Activated CD4-positive, alpha-beta T cell treated with anti-CD3 and anti-CD28 coated beads, Interleukin-2, amount 50 U/mL, for 16 hours (primary cell): ENCODE measurements at places on chromosomes 2 and 18.
A peak's percentile ranks its signal among the peaks of the same experiment; 100 is the strongest.

DNA sequence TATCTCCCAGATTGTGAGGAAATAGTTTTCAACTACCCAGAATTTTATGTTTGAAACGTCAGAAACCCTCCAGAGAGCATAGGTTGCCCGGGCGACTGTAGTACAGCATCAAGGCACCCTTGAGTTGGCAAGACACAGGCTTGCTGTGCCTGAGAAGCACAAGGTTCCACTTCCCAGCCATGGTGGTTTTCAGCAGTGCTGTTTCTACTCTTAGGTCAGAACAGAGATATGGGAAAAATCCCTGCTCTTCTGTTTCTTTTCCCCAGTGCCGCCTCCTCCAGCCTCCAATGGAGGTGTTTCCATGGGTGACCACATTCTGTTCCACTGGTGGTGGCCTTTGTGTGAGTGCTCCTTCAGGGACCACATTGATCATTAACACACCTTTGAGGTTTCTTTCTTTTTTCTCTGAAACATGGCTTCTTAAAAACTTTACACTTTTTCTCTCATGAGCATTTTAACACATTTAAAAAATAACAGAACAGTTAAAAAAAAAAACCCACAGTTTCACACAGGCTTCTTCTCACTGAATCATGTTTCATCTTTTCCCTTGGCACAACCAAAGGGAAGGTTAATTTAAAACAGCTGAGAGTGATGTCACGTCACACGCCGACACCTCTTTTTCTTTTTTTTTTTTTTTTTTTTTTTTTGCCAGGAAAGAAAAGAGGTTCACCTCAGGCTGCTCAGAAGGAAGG lies 229.3 kb upstream of the HDAC4 start:
- DNase-seq: no peak

DNA sequence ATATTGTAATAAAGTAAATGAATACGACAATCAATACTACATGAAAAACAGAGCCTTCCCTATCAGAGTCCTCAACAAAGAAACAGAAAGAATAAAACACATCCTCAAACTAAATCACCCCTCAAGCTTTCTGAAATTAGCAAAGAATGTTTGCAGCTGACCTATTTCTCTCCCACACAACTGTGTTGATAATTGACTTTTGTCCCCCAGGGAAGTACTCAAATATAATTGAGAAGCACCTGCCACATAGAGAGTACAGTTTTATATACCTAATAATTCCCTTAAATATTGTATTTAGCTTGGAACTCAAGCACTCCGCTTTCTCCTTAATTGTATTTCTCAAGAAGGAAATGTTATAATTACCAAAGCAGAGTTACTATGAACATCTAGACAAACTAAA lies 12.6 kb downstream of the CACNB4 start:
- no peak for DNase-seq

DNA sequence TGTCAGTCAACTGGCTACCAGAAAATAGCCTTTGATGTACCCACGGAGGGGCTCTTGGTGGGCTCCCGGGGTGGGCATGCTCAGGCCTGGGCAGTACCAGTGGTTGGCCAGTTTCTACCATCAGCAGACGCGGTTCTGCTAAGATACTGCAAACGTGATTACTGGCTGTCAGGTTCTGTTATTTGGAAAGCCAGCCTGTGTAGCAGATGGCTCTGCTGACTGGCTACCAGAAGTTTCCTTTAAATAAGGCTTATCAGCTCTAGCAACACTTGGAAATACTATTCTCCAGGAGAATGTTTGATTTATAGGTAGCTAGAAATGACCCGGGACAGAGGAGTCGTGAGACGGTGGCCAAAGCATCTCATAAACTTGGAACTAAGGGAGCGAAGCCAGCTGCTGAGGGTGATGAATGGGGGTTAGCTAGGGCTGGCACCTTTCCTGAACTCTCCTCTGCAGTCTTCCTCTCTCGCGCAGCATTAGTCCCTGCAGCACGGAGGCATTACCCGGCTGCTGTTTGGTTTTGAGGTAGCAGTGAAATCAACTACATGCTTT lies 171.9 kb downstream of the AGAP1 start:
- DNase-seq: no peak

- no peak for DNase-seq
Measured at GRCh38 chr2:112957511-112957910, 20.3 kb upstream of the IL36G start.

DNA sequence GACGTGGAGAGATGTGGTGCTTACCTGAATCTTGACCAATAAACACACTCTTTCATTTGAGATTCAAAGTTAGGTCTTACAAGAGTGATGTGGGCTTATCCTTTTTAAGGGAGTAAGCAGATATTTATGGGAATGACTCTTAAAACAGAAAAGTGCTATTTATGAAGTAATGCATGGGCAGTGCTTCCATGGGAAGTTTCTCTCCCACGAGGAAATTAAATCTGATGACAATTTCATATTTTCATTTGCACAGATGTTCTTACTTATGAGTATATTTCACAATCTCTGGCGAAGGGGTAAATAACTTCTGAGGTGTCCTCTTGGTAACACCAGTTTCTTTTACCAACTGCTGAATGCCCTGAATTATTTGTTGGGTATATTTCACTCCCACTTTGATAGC lies 21.0 kb downstream of the PNPT1 start:
- DNase-seq: no peak

GRCh38 chr2:108324531-108325255 lies 36.0 kb downstream of the SULT1C2 start:
- no peak for DNase-seq

GRCh38 chr2:46298522-46299353 lies 1.5 kb downstream of the EPAS1 start:
- no peak for DNase-seq

DNA sequence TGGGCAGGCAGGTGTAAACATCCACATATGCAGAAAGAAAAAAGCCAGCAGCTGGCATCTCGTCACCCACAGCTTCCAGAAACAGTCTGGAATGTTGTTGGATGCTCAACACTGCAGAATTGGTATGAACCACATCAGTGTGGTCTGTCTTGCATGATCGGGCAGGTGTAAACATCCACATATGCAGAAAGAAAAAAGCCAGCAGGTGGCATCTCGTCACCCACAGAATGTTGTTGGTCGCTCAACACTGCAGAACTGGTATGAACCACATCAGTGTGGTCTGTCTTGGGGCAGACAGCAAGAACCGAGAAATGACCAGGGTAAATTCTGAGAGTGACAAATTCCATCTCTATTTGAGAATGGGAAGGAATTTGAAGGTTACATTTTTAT lies 39.6 kb downstream of the DOCK10 start:
- peak; percentile 46 for DNase-seq

- DNase-seq: no peak
Measured at GRCh38 chr2:20672201-20672951, 5.4 kb downstream of the GDF7 start.

- no peak for DNase-seq
Measured at GRCh38 chr2:16626497-16626896, 39.1 kb downstream of the CYRIA start.

DNA sequence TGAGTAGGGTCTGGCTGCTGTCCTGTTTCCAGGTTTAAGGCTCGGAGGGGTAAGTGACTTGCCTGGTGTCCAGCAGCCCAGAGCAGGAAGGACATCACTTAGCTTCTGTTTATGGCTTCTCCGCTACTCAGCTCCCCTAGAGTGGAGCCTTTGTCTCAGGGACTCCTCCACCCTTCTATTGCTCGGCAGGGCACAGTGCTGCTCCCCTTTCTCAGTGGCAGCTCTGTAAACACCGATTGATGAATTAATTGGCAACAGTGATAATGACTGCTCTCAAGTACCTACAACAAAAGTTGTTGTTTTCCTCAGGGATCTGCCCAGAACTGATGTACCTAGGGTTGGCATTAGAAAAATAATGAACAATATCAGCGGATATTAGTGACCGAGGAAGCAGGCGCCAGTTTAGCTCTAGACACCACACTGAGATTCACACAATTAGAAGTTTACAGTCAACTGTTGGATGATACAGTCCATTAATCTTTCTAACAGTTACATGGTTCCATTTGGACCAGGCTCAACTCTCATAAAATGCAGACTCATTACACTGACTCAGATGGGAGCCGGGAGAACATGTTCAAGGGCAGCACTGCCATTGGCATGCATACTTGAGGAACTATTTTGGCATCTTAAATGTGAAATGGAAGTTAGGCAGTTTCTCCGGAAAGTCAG lies 265.7 kb downstream of the MTX2 start:
- no peak for DNase-seq

DNA sequence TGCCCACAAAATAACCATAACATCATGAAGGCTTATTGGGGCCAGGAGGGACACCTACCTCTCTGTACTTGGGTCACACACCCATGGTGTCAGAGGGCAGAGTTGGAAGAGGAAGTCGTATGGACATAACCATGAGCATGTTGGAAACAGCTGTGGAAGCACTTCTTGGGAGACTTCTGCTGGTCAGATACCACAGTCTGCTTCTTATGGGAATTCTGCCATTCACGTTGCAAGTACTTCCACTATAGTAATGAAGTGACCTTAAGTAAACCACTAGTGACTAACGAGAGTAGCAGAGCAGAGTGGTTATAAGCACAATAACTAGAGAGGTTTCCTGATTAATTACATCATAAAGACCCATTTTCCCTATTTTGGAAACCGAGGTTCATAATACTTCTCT lies 61.1 kb upstream of the TFPI start:
- no peak for DNase-seq

DNA sequence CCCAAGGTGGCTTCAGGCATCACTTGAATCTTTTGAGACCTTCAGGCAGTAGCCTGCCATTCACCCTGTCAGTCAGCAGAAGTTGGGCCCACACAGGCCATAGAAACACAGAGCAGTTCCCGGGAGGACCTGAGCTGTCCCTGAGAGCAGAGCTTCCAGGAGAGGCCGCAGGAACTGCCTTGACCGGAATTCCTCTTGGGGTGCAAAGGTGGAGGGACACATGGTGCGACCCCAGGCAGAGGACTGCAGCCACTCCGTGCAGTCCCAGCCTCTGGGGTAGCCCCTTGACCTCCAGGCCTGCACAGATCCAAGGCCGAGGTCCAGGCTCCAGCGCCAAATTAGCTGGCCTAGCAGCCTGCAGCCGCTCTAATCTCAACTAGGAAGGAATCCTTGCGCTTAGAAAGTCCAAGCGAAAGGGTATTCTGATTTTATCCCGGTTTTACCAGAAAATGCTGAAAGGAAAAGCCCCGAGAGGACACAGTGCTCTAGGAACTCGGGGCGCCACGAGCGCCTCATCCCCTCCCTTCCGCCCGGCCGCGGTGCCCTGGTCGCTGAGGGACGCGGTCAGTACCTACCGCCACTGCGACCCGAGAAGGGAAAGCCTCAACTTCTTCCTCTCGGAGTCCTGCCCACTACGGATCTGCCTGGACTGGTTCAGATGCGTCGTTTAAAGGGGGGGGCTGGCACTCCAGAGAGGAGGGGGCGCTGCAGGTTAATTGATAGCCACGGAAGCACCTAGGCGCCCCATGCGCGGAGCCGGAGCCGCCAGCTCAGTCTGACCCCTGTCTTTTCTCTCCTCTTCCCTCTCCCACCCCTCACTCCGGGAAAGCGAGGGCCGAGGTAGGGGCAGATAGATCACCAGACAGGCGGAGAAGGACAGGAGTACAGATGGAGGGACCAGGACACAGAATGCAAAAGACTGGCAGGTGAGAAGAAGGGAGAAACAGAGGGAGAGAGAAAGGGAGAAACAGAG lies 5.4 kb downstream of the SIX2 start:
- DNase-seq: no peak

DNA sequence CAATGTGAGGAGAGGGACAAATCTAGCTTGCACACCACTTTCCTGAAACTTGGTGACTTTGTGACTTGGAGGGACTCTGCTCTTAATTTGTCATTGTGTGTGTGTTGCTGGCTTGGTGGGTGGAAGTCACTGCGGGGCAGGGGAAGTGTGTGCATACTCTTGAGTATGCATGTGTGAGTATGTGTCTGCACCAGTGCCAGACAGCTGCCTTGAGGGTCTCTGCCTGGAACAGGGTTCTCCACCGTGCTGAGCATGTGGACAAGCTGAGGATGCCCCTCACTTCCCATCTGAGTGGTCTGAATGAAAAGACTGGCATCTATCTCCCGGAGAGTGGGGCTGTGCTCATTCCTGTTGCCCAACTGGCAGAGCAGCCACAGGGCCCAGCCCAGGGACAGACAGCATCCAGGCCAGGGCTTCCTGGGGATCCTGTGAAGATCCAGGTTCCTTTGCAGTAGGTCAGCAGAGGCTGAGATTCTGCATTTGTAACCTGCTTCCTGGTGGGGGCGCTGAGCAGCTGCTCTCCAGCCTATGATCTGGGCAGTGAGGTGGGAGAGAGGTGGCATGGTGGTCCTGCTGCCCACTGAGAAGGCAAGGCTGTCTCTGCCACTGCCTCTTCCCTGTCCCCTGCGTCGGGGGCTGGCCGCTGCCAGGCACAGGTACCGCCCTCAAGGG lies 138.9 kb upstream of the HAAO start:
- no peak for DNase-seq

DNA sequence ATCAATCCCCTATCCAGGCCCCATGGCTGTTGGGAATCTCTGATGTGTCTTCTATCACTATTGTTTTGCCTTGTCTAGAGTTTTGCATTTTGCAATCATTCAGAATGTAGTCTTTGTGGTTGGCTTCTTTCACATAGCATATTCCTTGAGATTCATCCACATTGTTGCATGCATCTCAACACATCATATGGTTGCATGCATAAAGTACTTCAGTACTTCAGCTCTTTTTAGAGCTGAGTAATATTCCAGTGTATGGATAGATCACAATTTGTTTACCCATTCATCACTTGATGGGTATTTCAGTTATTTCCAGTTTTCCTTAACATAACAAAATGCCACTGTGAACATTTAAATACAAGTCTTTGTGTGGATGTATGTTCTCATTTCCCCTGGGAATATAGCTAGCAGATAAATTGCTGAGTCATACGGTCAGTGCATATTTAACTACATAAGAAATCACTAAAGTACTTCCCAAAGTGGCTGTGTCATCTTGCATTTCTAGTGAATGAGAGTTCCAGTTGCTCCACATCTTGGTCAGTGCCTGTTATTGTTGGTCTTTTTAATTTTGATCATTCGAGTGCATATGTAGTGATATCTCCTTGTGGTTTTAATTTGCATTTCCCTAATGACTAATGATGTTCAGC lies 138.8 kb downstream of the BCL11A start:
- no peak for DNase-seq

DNA sequence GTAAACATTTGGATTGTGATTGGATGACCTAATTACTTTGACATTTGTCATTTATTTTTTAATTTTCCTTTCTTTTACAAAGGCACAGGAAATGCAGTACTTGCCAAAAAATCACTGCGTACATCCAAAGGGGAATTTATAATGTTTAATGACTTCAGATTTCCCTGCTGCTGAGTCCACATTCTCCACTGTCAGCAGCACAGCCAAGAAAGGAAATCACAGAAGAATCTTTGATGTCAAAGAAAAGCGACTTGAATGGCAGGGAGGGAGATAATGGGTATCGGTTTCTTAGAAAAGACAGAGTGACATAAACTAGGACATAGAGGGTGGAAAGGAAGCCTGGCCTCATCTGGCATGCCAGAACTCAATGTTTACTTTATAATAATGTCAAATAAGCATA lies 41.4 kb upstream of the COPS8 start:
- DNase-seq: no peak
